ENCODE measurements at places on chromosomes 7 and 10.

- DNase-seq, result no peak
Measured at GRCh38 chr7:20542594-20542993, 72.9 kb upstream of the ABCB5 start.

- DNase-seq, result no peak
Measured at GRCh38 chr7:66283003-66283920, 78.1 kb downstream of the TPST1 start.

DNA sequence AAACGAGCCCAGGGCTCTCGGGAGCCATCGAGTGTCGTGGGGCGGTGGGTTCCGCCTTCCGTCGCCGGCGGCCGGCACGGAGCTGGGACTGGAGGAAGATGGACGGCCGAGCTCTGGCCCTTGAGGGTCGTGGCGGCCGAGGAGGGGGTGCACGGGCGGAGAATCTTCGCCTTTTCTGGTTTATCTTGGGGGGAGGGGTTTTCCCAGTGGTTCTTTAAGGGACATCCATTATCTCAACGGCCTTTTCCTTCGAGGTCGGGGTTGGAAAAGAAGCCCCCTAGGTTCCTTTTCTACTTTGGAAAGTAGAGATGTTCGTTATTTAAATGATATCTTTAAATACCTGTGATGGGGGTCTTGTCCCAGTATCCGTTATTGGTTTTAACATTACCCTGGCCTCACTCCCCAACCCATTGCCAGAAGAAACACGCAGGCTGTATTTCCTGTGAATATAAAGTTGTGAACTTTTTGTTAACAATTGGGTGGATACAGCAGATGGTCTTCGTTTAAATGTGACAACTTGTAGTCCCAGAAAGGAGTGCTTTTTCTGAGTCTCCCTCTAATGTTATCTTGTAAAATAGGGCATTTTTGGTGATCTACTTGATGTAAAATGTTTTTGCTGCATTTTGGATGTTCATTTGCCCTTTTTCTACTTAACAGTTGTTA is 765 bp downstream of the CCAR1 start:
- peak; percentile 5 for DNase-seq

GRCh38 chr10:12051241-12051640 is 8.6 kb upstream of the UPF2 start:
- no peak for DNase-seq

DNA sequence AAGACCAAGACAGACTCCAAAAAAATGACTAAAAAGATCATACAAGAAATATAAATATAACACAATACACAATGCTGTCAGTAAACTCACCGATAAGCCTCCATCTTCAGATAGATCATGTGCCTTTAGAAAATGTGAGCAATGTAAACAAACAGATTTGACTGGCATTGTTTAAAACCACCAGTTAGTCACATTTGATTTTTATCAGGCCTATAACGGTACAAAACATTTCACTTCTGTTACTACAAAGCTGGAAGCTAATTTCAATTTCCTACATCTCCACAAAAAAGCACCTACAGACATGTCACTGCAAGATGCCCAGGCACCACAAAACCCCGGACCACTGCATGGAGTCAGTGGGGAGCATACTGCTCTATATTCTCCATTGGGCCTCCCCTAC is 18.9 kb downstream of the SGMS1 start:
- DNase-seq, result peak; percentile 34

GRCh38 chr10:33621101-33621500 is 286.6 kb upstream of the NRP1 start:
- peak; percentile 20 for DNase-seq

- no peak for DNase-seq
Measured at GRCh38 chr7:91247500-91247899, 16.7 kb upstream of the FZD1 start.

DNA sequence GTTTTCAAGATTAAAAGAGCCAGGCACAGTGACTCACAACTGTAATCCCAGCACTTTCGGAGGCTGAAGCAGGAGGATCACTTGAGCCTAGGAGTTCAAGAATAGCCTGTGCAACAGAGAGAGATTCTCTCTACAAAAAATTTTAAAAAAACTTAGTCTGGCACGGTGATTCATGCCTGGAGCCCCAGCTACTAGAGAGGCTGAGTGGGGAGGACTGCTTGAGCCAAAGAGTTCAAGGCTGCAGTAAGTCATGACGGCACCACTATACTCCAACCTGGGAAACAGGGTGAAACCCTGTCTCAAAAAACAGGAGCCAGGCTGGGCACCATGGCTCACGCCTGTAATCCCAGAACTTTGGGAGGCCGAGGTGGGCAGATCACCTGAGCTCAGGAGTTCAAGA is 86.6 kb upstream of the KCTD7 start:
- no peak for DNase-seq

DNA sequence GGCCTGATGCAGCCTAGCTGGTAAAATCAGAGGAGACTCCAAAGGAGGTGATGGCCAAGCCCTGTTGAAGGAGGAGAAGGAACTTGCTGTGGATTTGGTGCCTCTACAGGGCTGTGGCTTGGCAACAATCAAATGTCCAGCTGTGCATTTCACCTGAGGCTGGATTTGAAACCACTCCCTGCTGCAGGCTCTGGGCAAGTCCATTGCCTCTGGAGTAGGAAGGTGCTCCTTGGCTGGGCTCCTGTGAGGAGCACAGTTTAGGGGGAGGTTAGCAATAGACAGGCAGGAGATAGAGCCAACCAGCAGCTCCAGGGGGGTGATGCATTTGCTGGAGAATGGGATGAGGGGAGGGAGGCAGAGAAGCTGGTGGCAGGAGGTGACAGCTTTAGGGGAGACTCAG is 26.5 kb downstream of the CDH23 start:
- DNase-seq, result no peak

DNA sequence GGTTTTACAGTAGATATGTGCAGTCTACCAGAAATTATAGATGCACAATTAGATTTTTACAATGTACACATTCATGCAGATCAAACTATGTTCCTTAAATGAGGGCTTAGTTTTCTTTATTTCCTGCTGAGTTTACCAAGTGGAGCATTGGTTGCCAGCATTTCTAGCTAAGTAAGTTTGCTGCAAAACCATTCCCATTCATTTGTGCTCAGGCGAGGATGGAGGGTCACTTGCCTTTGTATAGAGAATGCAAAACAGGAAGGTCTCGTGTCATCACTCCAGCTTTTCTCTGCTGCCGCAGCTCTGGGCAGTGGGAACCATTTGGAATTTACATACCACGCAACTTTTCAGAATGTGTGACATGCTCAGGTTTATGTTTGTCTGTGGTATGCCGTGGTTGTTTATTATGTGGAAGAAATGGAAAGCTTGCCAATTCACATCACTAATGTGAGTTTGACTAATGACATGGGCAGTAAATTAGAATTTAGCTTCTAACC is 198.6 kb downstream of the TRIL start:
- DNase-seq, result no peak

DNA sequence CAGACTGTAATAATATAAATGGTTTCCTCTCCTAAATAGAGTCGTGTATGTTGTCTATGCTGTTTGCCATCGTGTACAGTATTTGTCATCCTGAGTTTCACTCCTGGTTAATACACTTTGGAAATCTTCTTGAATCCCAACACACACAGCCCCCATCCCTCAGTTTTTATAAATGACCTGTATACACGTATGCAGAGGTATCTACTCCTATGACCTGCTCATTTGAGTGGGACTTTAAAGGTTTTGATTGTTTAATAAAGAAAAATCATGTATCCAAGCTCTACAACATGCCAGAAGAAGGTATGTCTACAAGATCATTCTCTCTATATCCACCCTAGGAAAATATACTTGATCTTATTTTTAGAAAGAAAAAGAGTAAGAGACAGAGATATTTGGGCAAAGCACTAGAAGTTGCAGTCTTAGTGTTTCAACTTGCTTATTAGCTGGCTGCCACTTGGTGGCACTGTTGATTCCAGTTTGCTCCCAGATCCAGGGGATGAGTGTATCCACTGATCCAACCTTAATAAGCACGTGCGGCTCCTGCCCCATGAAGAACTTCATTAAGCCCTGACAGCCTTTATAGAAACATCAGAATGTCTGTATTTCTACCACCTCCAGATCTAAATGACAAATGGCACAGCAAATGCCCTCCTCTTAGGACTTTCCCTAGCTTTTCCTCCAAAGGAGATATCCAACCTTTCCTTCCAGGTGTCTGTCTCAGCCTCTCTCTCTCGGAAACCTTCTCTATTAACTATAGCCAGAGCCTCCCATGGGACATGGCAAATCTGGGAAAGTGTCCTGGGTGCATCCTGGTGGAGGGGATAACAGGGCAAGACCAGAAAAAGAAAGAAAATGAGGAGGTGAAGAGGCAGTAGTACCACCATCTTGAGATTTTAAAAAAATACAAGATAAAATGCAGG is 181.6 kb upstream of the NEBL start:
- DNase-seq, result no peak

DNA sequence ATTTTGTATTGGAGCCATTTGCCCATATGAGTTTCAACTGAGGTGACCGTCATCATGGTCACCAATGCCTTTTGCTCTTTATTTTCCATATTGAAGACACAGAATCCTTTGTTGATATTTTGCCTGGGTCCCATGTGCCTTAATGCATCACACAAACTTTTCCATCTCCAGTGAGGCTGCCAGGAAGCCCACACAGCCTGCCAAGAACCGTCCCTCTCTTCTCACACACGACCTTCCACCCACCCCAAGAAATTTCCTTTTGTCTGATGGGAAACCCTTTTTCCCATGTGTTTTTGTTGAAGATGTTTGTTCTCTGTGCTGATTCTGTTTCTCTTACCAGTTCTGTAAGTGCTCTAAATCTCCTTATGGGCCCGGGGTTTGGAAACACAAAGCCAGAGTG is 168.9 kb downstream of the CSTF2T start:
- no peak for DNase-seq

DNA sequence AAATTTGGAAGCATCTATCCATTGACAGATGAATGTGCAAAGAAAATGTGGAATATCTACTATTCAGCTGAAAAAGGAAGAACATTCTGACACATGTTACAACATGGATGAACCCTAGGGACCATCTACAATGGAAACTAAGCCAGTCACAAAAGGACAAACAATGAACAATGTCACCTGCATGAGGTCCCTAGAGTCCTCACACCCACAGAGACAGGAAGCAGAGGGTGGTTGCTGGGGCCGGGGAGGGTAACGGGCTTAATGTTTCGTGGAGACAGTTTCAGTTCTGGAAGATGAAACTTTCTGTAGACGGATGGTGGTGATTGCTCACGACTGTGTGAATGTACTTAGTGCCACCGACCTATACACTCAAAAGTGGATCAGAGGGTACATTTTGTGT is 282.9 kb downstream of the ADARB2 start:
- no peak for DNase-seq

- DNase-seq, result peak; percentile 30
Measured at GRCh38 chr10:59905066-59905730, 1.2 kb downstream of the CCDC6 start.

GRCh38 chr7:103343758-103344452 is 662 bp downstream of the DNAJC2 start:
- DNase-seq, result peak; percentile 30

DNA sequence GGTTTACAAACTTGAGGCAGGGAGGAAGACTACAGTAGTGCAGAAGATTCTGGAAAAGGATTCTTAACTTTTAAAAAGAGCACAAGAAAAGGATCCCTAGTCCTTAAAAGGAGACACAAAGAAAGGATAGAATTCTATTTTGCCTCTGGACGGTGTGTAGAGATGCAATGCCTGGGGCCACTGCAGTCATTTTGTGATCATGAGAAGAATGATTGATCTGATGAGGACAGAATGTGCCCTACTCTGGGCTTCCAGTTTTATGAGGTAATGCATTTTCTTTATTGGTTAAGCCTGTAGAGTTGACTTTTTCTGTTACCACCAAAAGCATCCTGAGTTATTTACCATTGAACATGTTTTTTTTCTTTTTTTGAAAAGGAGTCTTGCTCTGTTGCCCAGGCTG is 28.3 kb upstream of the UCMA start:
- DNase-seq, result no peak

GRCh38 chr7:98978672-98979071 is 100.3 kb downstream of the TRRAP start:
- DNase-seq, result no peak

GRCh38 chr10:100508691-100509150 is 10.9 kb downstream of the SEC31B start:
- DNase-seq, result peak; percentile 68

DNA sequence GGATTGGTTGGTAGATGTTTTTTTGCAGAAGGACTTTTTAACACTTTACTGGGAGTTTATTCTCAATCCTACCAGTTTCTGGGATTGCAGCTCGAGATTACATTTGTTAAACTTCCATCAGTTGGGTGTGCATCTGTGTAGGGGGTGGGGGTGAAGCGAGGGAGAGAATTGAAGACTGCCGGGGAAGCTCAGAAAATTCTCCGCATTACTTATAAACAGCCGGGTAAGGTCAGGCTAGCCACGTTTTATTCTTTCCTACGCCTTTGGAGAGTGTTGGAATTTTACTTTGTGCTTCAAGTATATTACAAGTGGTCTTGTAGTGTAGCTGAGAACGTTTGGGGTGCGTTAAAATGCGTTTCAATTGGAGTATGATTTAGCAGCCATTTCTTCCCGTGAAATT is 1.1 kb downstream of the PALS2 start:
- no peak for DNase-seq

DNA sequence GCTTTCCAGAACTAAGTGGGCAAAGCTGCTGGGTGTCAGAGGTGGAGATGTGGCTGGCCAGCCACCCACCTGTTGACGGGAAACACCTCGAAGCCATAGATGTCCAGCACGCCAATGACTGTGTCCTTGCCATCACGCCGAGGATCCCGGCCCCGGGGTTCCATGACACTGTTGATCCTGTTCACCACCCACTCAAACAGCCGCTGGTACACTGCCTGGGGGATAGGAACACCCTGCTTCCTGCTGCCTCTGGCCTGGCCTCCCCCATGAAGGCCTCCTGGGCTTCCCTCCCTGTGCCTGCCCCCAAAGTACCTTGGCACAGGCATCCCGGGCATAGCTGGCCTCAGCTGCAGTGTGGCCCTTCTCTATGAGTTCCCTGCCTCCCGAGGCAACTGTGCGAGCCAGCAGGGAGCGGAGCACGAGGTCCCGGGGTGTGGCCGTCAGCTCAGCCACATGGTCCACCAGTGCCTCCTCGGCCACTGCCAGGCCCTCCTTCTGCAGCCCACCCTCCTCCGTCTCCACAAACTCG is 8.2 kb downstream of the MYO1G start:
- no peak for DNase-seq

GRCh38 chr7:28029051-28029450 is 151.5 kb downstream of the JAZF1 start:
- DNase-seq, result no peak
